NCI-H345 (cell line): ENCODE measurements at places on chromosomes 16 and 17.

DNA sequence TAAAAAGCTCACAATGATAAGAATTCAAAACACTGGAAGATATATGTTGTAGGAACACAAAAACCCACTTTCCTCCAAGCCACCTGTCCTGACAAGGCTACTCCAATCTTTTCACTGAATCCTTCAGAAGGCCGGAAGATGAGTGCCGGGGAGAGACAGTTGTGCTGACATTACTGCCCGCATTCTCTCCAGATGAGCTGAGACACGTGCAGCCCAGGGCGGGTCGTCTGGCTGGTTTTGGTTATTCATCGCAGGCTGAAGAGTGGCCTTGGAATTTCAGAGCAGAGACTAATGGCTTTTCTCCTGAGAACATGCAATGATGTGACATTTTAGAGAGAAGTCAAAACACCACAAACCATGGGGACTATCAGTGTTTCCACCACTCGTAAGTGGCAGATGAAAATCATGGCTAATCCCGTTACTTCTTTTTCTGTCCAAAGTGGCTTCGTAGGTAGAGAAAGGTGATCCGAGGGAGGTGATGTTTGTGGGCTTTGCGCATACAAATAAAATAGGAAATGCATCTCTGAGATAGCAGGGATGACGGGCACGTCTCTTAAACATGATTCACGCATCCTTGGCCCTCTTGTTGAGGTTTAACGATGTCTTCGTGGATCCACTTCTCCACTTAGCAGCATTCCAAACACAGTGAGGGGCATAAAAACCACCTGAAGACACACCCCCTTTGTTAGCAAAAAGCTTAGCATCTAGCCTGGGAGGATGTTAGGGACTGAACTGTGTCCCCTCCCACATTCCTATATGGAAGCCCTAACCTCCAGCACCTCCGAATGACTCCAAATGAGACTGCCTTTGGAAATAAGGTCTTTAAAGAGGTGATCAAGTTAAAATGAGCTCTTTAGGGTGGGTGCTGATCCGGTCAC is 134.0 kb downstream of the IRX3 start:
- DNase-seq, result no peak

GRCh38 chr16:56989988-56990387 is 631 bp downstream of the NLRC5 start:
- DNase-seq, result no peak

- peak; percentile 91 for DNase-seq
Measured at GRCh38 chr17:8186787-8187516, 3.0 kb downstream of the BORCS6 start.

GRCh38 chr17:78353834-78354233 is 6.0 kb downstream of the SOCS3 start:
- no peak for DNase-seq

- DNase-seq, result no peak
Measured at GRCh38 chr16:13856398-13856797, 63.6 kb upstream of the ERCC4 start.

DNA sequence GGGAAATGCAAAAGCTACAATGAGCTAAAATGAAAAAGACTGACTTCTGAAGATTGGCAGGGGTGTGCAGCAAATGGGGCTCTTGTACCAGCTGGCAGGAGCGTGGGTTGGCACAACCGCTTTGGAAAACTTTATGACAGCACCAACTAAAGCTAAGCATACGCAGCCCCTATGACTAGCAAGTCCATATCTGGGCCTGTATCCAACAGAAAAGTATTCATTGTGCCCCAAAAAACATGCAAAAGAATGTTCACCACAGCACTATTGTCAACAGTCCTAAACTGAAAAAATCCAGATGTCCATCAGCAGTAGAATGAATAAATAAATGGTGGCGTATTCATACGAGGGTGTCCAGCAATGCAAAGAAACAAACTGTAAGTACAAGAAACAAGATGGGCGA is 22.6 kb upstream of the ITGA3 start:
- DNase-seq, result no peak

DNA sequence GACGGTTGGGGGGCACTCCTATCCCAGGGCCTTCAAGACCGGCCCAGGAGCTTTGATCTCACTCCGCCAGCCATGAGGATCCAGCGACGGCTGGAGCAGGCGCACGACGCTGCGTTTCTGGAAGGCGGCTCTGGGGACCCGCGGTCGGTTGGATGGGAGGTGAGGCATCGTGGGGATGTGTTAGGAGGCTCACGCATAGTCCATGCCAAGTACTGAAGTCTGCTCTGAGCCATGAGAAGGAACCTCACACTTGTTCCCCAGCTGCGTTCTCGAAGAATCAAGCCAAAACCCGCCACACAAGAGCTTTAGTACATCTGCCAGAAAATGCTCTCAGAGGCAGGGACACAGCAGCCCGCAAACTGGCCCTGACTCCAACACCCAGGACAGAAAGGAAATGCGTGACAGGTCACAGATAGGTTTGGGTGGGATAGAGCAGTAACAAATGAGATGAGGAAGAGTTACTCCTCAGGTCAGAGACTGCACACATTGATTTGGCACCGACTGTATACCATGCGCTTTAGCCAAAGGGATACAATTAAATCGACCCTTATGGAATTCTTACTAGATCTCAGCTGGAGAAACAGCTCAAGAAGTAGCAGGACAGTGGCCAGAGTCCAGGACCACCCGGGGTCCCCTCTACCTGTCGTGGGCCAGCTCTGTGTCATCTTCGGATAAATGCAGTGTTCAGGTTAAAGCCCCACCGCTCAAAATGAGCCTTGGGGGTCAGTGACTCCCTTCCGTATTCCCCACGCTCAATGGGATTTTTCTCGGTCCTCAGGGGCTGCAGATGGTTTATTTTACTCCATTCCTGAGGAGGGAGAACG is 6.7 kb upstream of the GSG1L start:
- no peak for DNase-seq

DNA sequence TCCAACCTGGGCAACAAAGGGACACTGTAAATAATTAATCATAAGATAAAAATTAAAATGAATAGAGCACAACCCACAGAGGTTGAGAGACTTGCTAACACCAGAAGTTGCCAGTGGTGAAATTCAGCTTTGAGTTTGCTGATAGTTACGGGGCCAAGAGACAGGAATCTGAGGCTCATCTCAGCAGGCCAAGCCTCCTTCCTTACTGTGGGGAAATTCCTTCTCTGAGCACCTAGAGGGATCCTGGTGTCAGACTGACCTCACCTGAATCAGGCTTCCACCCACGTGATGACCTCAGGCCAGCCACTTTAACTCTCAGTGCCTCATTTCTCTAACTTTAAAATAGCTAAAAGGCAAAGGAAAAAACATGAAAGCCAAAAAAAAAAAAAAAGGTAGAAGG is 4.7 kb downstream of the ABAT start:
- DNase-seq, result no peak

GRCh38 chr16:1662543-1662942 is 15.5 kb upstream of the JPT2 start:
- no peak for DNase-seq

GRCh38 chr17:75086496-75087181 is 1.1 kb upstream of the SLC16A5 start:
- DNase-seq, result no peak

DNA sequence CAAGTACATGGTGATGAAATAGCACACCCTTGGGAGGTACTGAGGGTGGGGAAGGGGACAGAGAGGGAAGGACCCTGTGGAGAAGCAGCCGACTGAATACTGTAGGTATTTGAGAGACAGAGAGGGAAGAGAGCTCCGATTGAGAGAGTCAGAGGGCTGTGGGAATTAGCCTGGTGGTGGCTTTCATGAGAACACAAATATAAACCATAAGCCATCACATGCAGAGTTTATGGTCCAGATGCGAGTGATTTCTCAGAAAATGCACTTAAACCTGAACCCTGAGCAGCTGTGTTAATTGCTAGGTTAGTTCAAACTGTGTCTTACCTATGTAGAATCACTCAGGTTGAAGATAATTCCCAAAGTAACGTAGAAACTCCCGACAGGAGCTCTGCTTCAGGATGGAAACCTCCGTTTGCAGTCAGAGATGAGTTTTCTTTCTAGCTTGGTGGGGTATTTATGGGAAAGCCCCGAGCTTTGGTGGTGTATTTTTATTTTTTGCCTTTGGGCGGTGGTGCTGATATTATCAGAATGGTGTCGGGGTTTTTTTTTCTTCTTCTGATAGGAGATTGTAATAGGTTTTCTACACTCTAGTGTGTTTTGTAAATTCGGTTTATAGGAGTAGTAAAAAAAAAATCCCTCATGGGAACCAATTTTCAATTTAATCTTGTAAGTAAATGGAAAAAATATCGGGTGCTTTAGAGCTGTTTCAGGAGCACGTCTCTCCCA is 184.9 kb upstream of the CACNG5 start:
- DNase-seq, result no peak

GRCh38 chr17:34199932-34200534 is 55.1 kb upstream of the CCL2 start:
- peak; percentile 80 for DNase-seq

DNA sequence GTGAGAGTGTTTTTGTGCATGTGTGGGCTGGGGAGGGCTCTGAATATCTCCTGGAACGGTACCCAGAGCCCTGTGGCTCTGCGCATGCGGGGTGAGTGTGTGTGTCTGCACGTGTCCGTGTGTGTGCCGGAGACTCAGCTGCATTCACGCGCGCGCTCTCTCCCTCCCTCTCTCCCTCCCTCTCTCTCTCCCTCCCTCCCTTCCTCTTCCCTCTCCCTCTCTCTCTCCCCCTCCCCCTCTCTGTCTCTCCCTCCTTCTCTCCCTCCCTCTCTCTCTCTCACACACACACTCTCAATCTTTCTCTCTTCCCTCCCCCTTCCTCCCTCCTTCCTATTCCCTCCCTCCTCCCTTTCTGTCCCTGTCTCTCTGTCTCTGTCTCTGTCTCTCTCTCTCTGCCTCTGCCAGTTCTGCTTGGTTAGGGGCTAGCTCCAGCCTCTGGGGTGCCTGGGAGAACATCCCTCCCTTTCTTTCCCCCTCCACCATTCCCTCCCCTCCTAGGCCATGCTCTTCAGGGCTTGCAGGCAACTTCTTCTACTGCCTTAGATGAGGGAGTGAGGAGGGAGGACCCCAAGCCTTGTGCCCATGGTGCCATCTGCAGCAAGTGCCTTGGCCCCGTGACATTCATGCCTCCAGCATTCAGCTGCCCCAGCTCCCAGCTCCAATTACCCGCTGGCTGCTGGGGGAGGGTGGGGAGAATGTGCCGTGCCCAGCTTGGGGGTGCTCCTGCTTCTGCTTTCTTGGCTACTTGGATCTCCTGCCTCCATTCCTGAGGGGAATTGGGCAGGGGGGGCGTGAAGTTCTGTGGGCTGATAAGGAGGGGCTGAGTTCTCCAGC is 6.4 kb downstream of the THRA start:
- peak; percentile 29 for DNase-seq

GRCh38 chr16:29915590-29916247 is 10.3 kb downstream of the KCTD13 start:
- no peak for DNase-seq

DNA sequence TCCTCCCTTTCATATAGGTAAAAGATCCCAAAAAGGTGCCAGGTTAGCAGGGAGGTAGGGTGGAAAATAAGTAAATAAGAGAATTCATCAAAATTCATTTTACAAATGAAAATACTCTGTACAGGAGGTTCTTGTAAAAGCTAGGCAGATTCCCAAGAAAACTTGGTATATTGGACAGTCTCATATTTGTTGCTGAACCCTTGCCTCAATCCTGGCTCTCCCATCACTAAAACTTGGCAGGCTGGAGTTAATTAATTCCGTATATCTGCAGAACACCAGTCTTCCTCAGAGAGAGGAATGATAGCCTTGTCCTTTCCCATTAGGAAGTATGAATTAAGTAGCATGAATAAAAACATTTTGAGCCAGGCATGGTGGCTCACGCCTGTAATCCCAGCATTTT is 66.2 kb upstream of the MTMR4 start:
- no peak for DNase-seq

GRCh38 chr17:12963505-12963904 is 54.3 kb downstream of the ELAC2 start:
- DNase-seq, result no peak

DNA sequence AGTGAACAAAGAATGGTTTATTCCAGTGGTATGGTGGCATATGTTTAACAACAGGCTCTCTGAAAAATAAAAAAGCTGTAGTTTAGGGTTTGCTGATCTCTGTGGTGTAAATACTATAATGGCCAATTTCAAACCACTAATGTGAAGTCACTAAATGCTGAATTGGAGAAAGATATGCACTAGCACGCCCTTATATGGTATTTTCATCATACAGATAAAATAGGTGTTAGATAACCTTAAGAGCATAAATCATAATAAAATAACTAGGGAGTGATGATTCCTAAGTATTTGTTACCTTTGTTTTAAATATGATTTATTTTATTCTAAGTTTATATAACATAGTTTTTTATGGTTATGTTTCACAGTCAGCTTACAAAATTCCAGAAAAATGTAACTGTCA is 17.2 kb downstream of the NLK start:
- DNase-seq, result no peak

DNA sequence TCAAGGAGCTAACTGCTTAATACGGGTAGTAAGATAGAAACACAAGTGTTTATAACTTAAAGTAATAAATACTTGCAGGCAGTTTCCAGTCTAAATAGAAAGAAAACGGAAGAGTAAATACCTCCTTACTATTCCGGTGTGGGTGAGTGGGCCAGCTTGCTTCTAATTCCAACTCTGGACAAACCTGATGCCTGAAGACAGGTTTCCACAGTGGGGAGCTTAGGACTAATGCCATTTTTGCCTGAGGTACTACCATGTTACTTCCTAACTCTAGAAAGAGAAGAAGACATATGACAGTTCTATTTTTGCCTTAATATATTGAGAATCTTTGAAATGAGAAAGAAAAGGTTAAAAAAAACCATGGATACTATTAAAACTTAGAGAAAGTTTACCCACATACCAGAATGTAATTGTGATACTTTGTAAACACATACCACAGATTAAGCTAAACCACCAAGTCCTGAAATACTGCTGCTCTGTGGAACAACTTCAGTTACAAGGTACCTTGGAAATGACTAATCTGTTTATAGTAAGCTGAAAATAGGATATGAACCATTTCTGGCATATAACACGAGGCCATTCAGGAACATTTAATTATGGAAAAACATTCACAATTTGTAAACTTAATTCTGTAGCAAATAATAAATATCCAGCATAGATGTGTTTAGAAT is 70.2 kb downstream of the ZZEF1 start:
- DNase-seq, result no peak

DNA sequence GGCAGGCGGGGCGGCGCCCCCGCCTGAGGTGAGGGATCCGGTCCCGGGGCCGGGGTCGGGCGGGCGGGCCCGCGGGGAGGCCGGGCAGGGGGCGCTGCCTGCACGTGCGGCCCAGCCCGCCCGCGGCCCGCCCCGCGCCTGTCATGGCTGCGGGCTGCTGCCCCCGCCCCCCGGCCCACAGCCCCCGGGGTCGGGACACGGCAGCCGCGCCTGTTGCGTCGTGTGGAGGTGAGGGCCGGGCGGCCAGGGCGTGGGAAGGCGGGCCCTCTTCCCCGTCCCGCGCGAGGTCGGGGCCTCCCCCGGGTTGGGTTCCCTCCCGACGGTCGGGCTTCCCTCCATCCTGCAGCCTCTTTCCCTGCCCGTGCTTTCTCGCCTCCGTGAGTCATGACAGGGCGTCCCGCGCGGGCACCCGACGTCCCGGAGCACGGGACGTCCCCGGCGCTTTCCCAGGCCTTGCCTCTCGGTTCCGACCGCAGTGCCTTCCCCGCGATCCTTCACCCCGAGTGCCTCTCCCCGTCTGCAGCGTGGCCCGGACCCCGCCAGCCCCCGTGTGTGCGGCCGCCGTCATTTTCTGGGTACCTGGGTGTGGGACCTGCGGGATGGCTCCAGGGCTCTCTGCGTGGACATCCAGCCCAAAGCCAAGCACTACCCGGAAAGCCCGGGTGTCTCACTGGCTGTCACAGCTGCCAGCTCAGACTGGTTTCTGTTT is 76.7 kb downstream of the CHD9 start:
- peak; percentile 18 for DNase-seq
